IMR-90 (cell line): ENCODE measurements at places on chromosomes 1 and 21. TPM values are rescaled to one million over a fixed set of nuclear protein-coding genes. Genes with fewer than 3 reads are reported as not detected.

The FBXO2 gene
- polyA plus RNA-seq = 1.7 and 2.1 TPM in 2 replicates

The GBP4 gene
- polyA plus RNA-seq = not detected in 2 replicates

The G0S2 gene
- 0.36 and 0.53 TPM in 2 replicates for polyA plus RNA-seq

The PLA2G2A gene
- not detected in 2 replicates for polyA plus RNA-seq

The FCRL4 gene
- polyA plus RNA-seq = not detected in 2 replicates

The TSPAN2 gene
- polyA plus RNA-seq = 0.17 and 0.60 TPM in 2 replicates

The PLA2G2F gene
- not detected in 2 replicates for polyA plus RNA-seq

The MTARC2 gene
- 2.6 TPM in 2 replicates for polyA plus RNA-seq

The GRIK1 gene
- not detected in 2 replicates for polyA plus RNA-seq

The EVA1C gene
- polyA plus RNA-seq = 1.1 and 1.3 TPM in 2 replicates

DNA sequence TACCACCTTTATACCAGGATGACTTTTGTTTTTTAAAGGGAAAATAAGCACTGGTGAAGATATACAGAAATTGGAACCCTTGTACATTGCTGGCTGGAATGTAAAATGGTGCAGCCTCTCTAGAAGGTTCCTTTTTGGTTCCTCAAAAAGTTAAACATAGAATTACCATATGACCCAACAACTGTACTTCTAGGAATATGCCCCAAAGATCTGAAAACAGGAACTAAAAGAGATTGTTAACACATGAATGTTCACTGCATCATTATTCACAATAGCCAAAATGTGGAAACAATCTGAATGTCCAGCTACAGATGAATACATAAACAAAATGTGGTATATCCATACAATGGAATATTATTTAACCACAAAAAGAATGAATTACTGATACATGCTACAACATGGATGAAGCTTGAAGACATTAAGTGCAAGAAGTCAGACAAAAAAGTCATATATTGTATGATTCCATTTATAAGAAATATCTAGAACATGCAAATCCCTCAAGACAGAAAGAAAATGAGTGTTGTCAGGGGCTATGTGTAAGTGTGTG lies 84.9 kb upstream of the DMRTA2 start:
- DNase-seq = no peak

GRCh38 chr21:42233067-42233961 lies 14.4 kb downstream of the ABCG1 start:
- DNase-seq = peak; percentile 20

GRCh38 chr1:111006556-111006955 lies 42.8 kb upstream of the LRIF1 start:
- no peak for DNase-seq

GRCh38 chr1:183019860-183020259 lies 3.4 kb upstream of the LAMC1 start:
- DNase-seq = peak; percentile 63

GRCh38 chr1:1073743-1074587 lies at the start of gene RNF223:
TSS of gene RNF223 (minus strand) at chr1:1074306. CDS start at chr1:1072566, 1,740 bp downstream.
- DNase-seq = no peak

- no peak for DNase-seq
Measured at GRCh38 chr21:14545906-14546480, at the start of gene SAMSN1. TSS of gene SAMSN1 (minus strand) at chr21:14546315. CDS start at chr21:14546261, 54 bp downstream.

DNA sequence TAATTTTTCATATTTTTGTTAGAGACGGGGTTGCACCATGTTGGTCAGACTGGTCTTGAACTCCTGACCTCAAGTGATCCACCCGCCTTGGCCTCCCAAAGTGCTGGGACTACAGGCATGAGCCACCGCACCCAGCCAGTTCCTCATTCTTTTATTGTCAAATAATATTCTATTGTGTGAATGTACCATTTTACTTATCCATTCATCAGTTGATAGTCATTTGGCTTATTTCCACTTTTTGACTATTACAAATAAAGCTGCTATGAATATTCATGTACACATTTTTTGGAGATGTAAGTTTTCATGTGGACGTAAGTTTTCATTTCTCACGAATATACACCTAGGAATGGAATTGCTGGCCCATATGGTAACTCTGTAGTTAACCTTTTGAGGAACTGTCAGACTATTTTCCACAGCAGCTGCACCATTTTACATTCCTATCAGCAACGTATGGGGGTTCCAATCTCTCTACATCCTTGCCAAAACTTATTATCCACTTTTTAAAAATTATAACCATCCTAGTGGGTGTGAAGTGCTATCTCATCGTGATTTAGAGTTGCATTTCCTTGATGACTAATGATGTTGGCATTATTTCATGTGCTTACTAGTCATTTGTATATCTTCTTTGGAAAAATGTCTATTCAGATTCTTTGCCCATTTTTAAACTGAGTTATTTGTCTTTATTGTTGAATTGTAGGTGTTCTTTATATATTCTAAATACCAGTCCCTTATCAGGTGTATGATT lies 12.7 kb downstream of the PACC1 start:
- DNase-seq = peak; percentile 73

- no peak for DNase-seq
Measured at GRCh38 chr1:204633665-204634064, 51.9 kb downstream of the LRRN2 start.

DNA sequence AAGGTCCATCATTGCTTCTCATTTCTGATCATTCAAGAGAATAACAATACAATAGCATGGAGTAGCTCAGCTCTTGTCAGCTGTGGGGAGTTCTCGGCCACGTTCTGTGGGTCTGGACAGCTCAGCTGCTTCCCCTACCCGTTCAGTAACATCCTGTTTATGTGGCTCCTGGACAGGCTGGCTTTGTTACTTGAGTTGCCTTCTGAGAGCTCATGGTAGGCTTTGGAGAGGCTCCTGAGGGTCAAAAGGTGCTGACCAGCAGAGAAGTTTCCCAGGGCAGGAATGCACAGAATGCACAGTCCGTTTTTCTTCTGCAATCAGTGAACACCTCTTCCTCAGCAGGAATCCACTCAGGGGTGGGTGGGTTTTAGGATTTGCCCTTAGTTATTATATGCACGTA lies 36.0 kb downstream of the KAZN start:
- no peak for DNase-seq

DNA sequence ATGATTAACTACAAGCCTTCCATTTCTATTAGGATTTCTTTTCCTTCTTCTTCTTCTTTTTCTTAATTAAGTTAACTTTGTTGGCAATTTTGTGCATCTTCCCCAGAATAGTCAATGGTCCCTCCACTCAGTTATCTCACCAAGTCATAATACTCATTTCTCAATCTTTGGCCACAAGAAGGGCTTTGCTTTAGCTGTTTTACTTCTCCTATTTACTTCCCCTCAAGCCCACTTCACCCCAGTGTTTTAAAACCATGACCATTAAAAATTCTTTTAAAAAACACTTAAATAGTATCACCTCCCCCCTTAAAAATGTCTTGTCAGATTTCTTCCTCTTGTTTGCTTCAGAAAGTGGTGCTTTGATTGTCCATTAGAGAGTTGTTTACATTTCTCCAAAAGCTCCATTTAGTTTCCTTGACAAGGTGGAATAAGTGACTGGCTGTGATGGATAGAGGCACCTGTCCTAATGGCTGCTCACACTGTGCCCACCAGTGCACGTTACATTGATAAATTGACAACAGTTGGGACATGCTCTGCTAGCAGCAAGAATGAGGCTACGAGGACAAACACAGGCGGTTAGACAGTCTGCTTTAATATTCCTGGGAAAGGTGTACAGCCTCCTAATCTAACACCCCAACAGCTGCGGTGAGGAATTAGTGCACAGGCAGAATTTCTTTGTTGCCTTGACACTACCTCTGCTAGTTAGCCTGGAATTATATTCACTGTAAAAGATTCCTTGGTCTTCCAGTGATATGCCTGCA lies 354.7 kb downstream of the LMO4 start:
- DNase-seq = no peak

DNA sequence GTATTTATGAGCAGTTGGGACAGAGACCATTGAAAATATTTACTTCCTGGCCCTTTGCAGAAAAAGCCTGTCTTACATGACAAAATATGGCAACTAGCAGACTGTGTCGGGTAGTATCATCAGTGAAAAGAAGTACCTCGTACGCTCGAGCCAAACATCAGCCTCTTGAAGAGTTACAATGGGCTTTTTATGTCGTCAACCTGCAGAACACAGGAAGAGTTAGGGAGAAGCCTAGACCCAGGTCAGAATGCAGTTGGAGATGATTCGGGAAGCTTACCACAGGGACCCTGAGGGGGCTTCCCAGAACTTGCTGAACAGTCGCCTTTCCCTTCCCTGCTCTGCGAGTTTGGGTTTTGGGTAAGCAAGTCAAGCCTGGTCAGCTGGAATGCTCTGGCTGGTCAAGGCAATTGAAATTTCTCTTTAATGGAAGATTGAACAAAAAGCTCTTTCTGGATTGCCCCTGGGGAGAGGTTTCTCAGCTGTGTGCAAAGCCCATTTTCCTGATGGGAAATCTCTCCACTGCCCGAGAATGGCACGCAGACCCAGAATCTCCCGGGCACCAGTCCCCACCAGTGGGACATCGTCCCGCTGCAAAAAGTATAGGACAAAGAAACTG lies 263.6 kb upstream of the TMEM51 start:
- DNase-seq = no peak

GRCh38 chr1:30307182-30307581 lies 416.2 kb downstream of the MATN1 start:
- DNase-seq = no peak

DNA sequence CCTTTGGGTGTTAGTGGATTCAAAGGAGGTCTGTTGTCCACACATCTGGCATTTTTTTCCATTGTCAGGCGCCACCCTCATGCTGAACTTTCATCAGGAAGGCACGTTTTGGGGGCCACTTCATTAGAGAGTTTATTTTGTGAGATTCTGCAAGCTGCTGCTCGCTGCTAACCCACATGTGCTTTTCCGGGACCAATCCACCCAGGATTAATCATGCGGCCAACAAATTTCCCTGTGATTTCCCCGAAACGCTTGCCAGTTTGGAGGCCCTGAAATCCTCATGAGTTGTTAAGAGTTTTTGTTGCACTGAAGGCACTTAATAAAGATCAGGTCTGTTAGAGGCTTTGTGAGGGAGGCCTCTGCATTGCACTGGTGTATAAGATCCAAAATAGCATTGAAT lies 2.4 kb downstream of the PDPN start:
- no peak for DNase-seq

DNA sequence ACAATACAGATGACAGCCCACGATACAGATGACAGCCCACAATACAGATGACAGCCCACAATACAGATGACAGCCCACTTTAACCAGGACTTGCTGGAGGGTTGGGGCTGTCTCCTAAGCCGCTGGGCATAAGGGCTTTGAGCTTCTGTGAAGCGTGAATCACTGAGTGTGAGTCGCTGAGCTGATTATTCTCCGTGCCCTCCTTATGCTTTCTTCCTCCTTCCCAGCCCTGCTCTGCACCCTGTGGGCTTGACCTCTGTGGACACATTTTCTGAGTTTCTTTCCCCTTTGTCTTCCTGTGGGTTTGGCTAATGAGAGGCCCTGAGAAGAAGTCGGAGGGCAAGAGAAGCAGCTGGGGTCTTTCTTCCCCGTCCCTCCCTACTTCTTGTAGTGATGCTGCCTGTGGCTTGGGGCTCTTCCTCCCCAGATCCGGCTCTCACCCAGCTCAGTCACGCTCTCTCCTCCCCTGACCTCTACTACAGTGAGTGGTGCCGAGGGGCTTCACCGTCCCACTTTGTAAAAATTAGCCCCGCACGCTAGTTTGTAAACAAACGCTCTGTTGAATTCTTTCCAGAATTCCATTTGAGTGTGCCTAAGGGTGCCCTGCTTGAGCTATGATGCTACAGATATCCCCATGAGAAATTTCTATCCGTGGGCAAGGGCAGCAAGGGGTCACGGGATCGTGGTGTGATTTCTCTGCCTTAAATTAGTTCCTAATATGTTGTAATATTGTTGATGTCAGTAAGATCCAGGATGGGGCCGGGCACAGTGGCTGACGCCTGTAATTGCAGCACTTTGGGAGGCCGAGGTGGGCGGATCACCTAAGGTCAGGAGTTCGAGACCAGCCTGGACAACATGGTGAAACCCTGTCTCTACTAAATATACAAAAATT lies 46.4 kb upstream of the SOD1 start:
- DNase-seq = peak; percentile 15

GRCh38 chr1:208977638-208978256 lies 605.8 kb upstream of the CAMK1G start:
- DNase-seq = no peak

DNA sequence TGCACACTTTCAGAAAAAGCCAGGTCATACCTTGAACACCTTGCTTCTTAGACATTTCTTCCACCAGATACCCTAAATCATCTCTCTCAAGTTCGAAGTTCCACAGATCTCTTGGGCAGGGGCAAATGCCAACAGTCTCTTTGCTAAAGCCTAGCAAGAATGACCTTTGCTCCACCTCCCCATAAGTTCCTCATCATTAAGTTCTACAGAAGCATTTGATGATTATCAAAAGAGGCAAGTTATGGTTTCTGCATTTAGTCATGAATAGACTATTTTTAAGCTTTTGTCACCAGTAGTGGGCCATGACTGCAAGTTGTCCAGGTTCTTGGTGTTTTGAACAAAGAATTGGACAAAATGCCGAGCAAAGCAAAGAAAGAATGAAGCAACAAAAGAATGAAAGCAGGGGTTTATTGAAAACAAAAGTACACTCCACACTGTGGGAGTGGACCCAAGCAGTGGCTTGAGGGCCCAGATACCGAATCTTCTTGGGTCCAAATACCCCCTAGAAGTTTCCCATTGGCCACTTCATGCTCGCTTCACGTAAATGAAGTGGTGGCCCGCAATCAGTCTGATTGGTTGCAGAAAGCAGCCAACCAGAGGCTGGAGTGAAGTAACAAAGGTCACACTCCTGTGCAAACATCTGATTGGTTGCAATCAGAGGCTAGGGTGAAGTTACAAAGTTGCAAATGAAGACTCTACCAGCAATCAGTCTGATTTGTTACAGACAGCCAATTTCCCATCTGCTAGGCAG lies 9.8 kb upstream of the EGLN1 start:
- no peak for DNase-seq

DNA sequence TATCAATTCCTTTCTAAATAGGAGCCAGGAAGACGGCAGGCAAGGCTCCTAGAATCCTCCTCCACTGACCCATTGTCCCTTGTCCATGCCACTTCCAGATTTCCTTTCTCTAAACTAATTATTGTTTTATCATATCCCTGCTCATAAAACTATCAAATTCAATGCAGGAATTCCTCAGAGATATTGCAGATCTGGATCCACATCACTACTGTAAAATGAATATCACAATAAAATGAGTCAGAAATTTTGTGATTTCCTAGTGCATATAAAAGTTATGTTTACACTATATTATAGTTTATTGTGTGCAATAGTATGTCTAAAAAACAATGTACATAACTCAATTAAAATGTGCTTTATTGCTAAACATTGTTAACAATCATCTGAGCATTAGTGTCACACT lies 498.7 kb upstream of the NEGR1 start:
- no peak for DNase-seq
